ENCODE measurements at places on chromosomes 5 and 9.
A peak's percentile ranks its signal among the peaks of the same experiment; 100 is the strongest.

- no peak for DNase-seq
Observed at GRCh38 chr5:141838326-141839014, 39.7 kb downstream of the PCDH1 start.

GRCh38 chr9:98807070-98807813, at the start of gene GALNT12:
Gene GALNT12 (plus strand): TSS chr9:98807670. CDS start chr9:98807699, 29 bp downstream.
- no peak for DNase-seq

DNA sequence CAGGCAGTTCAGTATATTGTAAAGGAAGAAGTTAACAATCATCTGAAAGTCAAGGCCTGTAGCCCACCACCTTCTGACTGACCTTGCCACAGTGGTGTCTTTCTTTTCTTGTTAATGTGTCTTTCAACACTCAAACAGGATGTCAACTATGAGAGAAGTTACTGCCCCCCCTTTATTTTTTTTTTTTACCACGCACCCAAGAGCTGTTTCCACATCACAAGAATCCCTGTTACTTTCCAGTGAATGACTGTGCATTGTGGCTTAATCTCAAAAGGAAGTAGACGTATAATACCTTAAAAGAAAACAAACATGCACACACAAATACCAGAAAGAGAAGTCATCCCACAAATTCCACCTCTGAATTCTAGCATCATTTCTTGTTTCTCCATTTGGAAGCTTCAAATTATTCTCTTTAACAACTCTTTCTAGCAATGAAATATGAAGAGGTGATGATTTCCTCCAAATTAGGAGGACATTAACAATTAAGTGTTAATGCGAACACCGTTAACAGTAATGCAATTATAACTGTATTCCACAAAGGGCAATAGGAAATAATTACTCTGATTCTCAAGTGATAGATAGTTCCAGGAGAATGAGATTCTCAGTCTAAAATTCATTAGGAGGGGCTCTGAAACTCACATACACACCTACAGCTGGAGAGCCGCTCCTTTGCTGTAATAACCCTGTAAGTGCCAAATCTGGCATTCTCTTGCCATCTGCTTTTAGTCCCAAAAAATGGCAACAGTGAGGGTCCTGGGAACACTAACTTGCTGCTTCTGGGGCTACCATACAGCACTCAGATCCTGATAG, 201.0 kb downstream of the EFNA5 start:
- peak; percentile 98 for DNase-seq

DNA sequence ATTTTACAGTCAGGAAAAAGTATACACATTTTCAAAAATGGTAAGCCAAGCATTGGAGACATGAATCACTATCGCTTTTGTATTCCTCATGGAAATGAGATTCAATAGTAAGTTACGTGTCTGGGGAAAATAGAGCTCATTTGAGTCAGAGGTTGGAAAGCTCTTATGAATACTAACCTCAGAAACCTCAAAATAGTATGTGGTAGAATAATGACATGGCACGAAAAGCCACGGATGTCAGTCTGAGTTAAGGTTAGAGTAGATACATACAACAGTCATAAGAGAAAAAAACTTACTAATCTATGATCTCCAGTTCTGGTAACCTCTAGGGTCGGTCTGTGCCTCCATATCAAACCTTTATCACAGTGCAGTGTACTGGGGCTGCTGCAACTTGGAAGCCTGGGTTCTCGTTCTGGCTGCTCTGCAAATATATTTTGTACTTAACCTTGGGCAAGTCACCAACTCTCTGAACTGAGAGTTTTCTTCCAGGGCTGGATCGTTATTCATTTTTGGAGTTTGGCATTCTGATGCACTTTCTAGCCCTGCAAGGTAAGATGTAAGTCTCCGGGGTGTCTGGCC, 31.8 kb downstream of the MAP1B start:
- DNase-seq = peak; percentile 96

- no peak for DNase-seq
Observed at GRCh38 chr5:19904766-19905165, 83.2 kb downstream of the CDH18 start.

DNA sequence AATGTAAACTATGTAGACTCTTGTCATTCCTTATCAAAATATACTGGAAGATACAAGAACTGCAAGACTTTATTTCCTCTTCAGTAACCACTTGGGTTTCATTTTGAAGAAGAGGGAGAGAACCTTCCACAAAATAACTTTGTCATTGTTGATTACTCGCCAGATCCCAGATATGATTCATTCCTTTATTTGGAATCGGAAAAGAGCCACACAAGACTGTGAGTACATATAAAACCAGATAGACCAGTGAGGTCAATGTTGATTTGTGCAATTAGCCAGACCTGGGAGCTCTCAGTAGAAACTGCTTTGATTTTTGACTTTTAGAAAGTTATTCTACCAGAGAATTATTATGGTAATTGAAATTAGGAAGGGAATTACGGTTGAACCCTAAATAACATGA, 146.1 kb downstream of the TMEM167A start:
- peak; percentile 15 for DNase-seq

- no peak for DNase-seq
Observed at GRCh38 chr5:90563108-90563507, 4.5 kb downstream of the ADGRV1 start.

GRCh38 chr9:133613432-133613831, 4.2 kb upstream of the FAM163B start:
- no peak for DNase-seq

GRCh38 chr5:180215783-180216630, 7.0 kb upstream of the RASGEF1C start:
- DNase-seq = no peak

- no peak for DNase-seq
Observed at GRCh38 chr9:128845186-128845931, 15.8 kb upstream of the SPOUT1 start.
